ENCODE measurements at places on chromosomes 6 and 20. TPM values are rescaled to one million over a fixed set of nuclear protein-coding genes. Genes with fewer than 3 reads are reported as not detected.

MRPS10 gene
- polyA plus RNA-seq, result 37.3 TPM

TMEM14A gene
- 14.5 TPM for polyA plus RNA-seq

SPEF1 gene
- 0.11 TPM for polyA plus RNA-seq

MAS1 gene
- polyA plus RNA-seq, result 0.18 TPM

FAM162B gene
- 5.5 TPM for polyA plus RNA-seq

GLP1R gene
- not detected for polyA plus RNA-seq

TP53TG5 gene
- 0.68 TPM for polyA plus RNA-seq

PERP gene
- 0.33 TPM for polyA plus RNA-seq

IDH3B gene
- 99.0 TPM for polyA plus RNA-seq

LRP11 gene
- polyA plus RNA-seq, result 19.1 TPM
